ENCODE measurements at places on chromosomes 4 and X. TPM values are rescaled to one million over a fixed set of nuclear protein-coding genes. Genes with fewer than 3 reads are reported as not detected.

DNA sequence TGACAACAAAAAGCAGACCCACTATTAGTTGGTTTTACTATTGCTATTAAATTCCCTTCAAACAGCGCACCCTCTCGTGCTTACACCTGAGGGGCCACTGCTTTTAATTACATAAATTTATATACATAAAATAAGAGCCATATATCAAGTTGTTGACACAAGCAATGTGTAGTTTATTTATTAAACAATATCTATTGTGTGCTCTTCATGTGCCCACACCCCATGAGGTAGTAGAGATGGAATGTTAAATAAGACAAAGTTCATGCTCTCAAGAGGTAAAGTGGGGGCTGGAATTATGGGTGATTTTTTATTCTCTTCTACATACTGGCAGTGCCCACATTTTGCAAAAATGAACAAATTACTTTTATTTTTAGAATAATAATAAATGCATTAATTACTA, 47.3 kb downstream of the KCNIP4 start:
- no peaks in the 10 kb centered on the region for H3K4me1 ChIP-seq
- peaks cover 7% of the 10 kb centered on the region for H3K36me3 ChIP-seq
- DNase-seq: no peak

The VSIG1 gene
- polyA plus RNA-seq: 0.09 TPM

The PLP1 gene
- not detected for polyA plus RNA-seq

DNA sequence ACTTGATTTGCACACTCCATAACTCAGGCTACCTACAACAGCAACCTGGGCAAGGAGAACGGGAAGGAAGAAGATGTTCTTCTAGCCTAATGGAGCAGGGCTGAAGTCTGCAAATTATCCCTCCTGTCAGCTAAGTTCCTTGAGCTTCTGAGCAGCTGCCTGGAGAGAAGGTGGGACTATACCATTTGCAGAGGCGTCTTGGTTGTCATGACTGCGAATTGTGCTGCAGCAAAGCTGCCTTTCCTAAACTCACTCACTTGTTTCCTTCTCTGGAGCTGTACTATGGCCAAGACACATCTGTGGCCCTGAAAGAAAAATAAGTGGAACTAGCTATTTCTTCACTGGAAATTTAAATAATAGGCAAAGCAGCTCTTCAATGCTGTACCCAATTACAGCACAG, 682.4 kb upstream of the GRIA3 start:
- H3K4me3 ChIP-seq: no peak overlapping the region
- H3K27me3 ChIP-seq: no peaks in the 10 kb centered on the region
- H3K36me3 ChIP-seq: no peaks in the 10 kb centered on the region
- H3K4me1 ChIP-seq: no peaks in the 10 kb centered on the region

The DTHD1 gene
- not detected for polyA plus RNA-seq

GRCh38 chr4:69999420-69999819, 3.7 kb downstream of the STATH start:
- H3K27me3 ChIP-seq: no peaks in the 10 kb centered on the region
- no peaks in the 10 kb centered on the region for H3K4me1 ChIP-seq
- no peak overlapping the region for H3K4me3 ChIP-seq

DNA sequence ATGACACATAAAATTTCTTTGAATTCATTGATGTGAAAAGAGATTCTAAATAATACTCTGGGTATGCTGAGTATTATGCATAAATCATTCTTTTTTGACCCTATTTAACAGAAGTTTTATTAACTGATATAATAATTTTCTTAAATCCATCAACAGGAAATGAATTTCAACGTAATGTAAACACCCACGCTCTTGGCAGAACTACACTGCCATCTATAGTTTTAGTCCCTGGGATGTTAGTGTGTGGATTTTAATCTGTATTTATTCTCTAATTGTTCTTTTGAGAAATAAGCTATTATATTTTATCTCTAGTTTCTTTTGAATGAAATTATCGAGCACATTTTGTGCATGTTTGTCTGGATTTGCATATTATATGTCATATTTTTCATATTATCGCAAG, 666.8 kb upstream of the NDST4 start:
- no peaks in the 10 kb centered on the region for H3K36me3 ChIP-seq
- no peak overlapping the region for H3K4me3 ChIP-seq
- H3K27ac ChIP-seq: no peak overlapping the region

GRCh38 chrX:129726307-129727111, 12.3 kb upstream of the XPNPEP2 start:
- H3K4me1 ChIP-seq: peaks cover 18% of the 10 kb centered on the region
- DNase-seq: no peak
- H3K27me3 ChIP-seq: no peaks in the 10 kb centered on the region
- H3K36me3 ChIP-seq: no peaks in the 10 kb centered on the region
- no peak overlapping the region for H3K27ac ChIP-seq

The TMEM185A gene
- polyA plus RNA-seq: 17.2 TPM

DNA sequence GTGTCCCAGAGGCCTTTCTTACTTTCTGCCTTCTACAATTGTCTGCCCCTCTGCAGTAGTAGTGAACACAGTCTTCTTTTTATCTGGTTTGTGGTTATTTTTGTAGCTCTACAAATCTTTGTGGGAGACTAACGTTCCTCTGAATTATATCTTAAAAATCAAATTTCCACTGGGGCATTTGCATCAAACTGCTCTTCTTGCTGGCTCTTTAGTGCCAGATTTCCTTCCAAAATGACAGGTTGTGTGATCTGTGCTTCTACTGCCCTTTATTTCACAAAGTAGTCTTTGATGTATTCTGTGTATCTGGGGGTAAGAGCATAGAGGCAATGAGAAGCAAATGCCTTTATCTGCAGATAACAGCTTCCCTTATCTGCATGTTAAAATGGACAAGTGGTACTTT, 34.5 kb downstream of the TSPAN7 start:
- no peak for DNase-seq
- H3K4me1 ChIP-seq: no peaks in the 10 kb centered on the region
- no peaks in the 10 kb centered on the region for H3K36me3 ChIP-seq
- H3K4me3 ChIP-seq: no peak overlapping the region
- no peak overlapping the region for H3K27ac ChIP-seq

DNA sequence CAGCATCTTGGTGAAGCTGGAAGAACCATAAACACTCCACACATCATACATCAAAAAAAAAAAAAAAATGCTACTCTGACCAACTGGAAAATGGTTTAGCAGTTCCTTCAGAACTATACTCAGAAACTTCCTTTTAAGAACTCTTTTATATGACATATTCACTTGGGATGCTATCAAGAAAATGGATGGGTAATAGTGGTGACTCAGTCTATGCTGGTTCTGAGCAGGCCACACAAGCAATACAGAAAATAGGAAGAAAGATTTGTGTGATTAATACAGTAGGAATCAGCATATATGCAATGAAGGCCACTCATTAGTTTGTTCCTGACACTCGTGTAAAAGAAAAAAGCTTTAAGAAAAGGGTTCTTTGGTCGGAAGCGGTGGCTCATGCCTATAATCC, 123.5 kb upstream of the FAT4 start:
- H3K36me3 ChIP-seq: no peaks in the 10 kb centered on the region
- H3K4me3 ChIP-seq: no peak overlapping the region
- DNase-seq: no peak
- no peaks in the 10 kb centered on the region for H3K4me1 ChIP-seq

DNA sequence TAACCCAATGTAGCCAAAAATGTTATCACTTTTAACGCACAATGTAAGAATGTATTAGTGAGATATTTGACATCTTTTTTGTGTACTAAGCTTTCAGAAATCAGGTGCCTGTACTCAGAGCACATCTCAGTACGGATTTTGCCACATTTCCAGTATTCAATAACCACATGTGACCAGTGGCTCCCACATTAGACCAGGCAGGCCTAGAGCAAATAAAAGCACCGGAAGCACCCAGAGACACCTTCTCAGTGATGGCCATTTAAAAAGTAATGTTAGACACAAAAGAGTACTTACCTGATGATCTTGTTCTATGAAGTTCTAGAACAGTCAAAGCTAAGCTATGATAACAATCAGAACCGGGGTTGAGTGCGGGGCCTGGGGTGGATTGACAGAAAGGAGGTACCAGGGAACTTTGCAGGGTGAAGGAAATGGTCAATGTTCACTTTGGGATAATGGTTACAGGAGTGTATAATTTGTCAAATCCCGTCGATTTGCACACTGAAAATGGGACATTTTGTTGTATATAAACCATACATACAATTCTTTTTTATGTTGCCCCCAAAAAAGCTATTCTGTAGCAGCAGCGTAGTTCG, 1.2 kb downstream of the CTPS2 start:
- peak overlapping the region; percentile 89 for H3K4me3 ChIP-seq
- no peaks in the 10 kb centered on the region for H3K36me3 ChIP-seq
- H3K27me3 ChIP-seq: no peaks in the 10 kb centered on the region
- peaks cover 11% of the 10 kb centered on the region for H3K4me1 ChIP-seq

- no peak overlapping the region for H3K27ac ChIP-seq
- no peak for DNase-seq
- no peak overlapping the region for H3K4me3 ChIP-seq
- no peaks in the 10 kb centered on the region for H3K36me3 ChIP-seq
These were observed 107.6 kb upstream of the BMP3 start for GRCh38 chr4:80922941-80923340.

DNA sequence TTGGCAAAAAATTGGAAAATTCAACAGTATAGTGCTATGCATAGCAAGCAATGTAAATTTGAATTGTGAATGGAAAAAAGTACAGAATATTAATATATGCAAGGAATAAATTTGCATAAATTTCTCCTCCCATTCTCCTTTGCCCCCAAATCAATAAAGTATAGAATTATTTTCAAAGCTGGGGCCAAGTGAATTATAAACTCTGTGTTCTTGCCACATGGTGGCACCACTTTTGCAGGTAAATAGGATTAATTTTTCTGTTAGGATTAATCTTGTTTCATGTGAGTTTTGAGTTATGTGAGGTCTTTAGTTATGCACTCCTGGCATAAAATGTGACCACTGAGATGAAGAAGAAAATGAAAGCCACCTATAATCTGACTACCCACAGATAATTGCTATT, 19.9 kb downstream of the COPS4 start:
- DNase-seq: peak; percentile 23
- peaks cover 17% of the 10 kb centered on the region for H3K36me3 ChIP-seq
- no peak overlapping the region for H3K27ac ChIP-seq
- H3K4me1 ChIP-seq: no peaks in the 10 kb centered on the region

DNA sequence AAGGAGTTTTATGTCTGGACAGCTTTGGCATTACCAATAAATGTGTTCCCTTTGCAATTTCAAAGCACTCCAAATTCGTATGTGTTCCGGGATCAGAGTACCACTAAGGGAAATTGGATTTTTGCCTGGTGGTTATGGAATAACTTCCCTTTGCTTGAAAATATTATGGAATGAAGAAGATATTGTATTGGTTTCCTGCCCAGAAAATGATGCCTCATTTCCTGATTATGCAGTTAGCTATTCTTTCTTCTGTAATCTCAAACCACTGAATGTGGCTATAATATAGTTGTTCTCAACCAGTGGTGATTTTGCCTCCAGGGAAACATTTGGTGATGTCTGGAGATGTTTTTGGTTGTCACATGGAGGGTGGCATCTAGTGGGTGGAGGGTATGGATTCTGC, 142.9 kb downstream of the PCDH7 start:
- no peaks in the 10 kb centered on the region for H3K36me3 ChIP-seq
- no peak overlapping the region for H3K27ac ChIP-seq
- H3K4me1 ChIP-seq: no peaks in the 10 kb centered on the region
- no peak for DNase-seq

- no peaks in the 10 kb centered on the region for H3K36me3 ChIP-seq
- no peak overlapping the region for H3K27ac ChIP-seq
- H3K27me3 ChIP-seq: peaks cover 4% of the 10 kb centered on the region
- no peak for DNase-seq
- no peak overlapping the region for H3K4me3 ChIP-seq
- H3K4me1 ChIP-seq: no peaks in the 10 kb centered on the region
These were observed 19.9 kb downstream of the MID1 start for GRCh38 chrX:10600479-10600878.

The SSX1 gene
- not detected for polyA plus RNA-seq

The EGF gene
- polyA plus RNA-seq: not detected

DNA sequence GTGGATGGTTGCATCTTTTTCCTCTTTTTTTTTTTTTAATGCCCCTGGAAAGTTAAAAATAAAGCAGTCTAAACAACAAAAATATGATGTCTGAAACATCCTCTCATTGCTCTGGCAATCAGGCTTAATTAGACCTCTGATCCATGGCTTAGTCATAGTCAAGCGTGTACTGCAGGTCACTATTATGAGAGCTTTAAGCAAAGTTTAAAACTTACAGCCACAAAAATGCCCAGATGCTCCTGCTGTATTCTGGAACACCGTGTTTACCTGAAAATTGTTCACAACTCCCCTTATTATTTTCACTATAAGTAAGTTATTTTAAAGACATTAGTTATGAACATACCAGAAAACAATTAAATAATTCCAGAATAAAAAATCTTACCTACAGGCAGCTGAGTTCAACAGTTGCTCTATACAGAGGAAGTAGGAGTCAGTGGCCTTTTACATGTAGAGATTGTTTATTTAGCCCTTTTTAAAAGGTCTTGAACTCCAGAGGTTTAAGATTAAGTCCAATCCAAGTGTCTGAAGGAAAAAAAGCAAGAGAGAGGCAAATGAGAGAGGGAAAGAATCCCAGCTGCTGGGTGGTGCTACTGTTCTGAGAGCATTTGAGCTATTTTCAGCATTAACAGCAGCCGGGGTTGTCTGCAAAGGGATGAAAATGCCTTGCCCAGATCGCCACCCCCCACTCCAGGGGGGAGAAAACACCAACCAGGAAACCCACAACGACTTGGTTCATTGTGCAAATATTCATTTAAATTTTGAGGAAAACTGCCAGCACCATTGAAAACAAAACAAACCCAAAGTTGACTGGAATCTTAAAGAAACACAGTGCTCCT, 36.9 kb downstream of the SORBS2 start:
- no peak overlapping the region for H3K4me3 ChIP-seq
- no peak for DNase-seq
- no peak overlapping the region for H3K27ac ChIP-seq
- peaks cover 6% of the 10 kb centered on the region for H3K36me3 ChIP-seq

The UCP1 gene
- polyA plus RNA-seq: not detected

GRCh38 chr4:174256277-174256713, 27.2 kb downstream of the FBXO8 start:
- no peak for DNase-seq
- no peak overlapping the region for H3K4me3 ChIP-seq
- no peaks in the 10 kb centered on the region for H3K27me3 ChIP-seq
- peaks cover 11% of the 10 kb centered on the region for H3K36me3 ChIP-seq
